A549 treated with AZD2906 at 1 μM for 4 hours (cell line): ENCODE measurements at places on chromosomes 6 and 20. TPM values are rescaled to one million over a fixed set of nuclear protein-coding genes. Genes with fewer than 3 reads are reported as not detected.

Gene ELOVL4
- total RNA-seq = 1.4 to 1.7 TPM (median 1.6 TPM) in 5 replicates

Gene PRRT1
- total RNA-seq = 0.47 to 0.82 TPM (median 0.61 TPM) in 5 replicates

Gene EPPIN
- not detected in 5 replicates for total RNA-seq

Gene TCF21
- total RNA-seq = 0.02 to 0.08 TPM (median 0.05 TPM) in 5 replicates

Gene SIRPD
- not detected in 5 replicates for total RNA-seq

Gene PROKR2
- total RNA-seq = not detected in 5 replicates

Gene ABRACL
- total RNA-seq = 46.6 to 60.9 TPM (median 49.5 TPM) in 5 replicates

Gene SLX4IP
- 2.0 to 2.9 TPM (median 2.3 TPM) in 5 replicates for total RNA-seq

Gene ZFP57
- not detected in 5 replicates for total RNA-seq

Gene MCHR2
- total RNA-seq = not detected in 5 replicates
